ENCODE measurements at places on chromosomes 3 and 15.

DNA sequence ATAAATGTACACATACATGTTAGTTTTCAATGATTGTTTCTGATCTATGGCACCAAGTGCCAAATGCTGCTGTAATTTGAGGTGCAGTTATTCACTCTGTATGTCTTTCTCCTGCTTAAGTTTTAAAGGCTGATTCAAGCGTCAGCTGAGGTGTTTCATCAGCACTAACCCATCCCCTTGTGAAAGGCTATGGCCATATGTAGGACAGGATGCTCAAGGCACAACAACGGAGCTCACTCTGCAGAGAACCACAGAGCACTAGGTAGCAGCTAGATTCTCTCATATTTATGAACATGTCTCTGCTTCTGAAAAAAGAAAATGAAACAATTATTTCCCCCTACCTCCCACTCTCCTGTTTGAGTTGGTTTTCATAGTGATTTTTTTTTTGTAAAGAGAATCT is 340.0 kb upstream of the TMCO5A start:
- no peak for DNase-seq

- DNase-seq: no peak
Observed at GRCh38 chr3:178350763-178351162, 185.5 kb upstream of the KCNMB2 start.

DNA sequence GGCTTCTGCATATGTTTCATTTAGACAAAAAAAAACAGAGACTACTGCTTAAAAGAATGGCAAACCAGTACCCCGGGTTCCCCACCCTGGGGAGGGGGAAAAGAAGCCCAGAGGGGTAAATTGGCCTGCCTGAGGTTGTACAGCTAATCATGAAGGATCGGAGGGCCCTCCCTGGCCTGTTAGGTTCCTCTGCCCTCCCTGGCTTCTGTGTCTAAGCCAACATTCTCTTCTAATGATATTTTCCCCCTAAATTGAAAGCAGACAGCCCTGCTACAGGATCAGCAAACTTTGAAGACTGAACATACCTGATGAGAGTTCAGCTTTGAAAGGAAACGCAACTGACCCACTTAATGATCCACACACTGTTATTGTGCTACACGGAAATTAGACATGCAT is 2.5 kb downstream of the ARHGAP31 start:
- DNase-seq: no peak

GRCh38 chr3:123841476-123842238 is 42.5 kb downstream of the MYLK start:
- DNase-seq: no peak

DNA sequence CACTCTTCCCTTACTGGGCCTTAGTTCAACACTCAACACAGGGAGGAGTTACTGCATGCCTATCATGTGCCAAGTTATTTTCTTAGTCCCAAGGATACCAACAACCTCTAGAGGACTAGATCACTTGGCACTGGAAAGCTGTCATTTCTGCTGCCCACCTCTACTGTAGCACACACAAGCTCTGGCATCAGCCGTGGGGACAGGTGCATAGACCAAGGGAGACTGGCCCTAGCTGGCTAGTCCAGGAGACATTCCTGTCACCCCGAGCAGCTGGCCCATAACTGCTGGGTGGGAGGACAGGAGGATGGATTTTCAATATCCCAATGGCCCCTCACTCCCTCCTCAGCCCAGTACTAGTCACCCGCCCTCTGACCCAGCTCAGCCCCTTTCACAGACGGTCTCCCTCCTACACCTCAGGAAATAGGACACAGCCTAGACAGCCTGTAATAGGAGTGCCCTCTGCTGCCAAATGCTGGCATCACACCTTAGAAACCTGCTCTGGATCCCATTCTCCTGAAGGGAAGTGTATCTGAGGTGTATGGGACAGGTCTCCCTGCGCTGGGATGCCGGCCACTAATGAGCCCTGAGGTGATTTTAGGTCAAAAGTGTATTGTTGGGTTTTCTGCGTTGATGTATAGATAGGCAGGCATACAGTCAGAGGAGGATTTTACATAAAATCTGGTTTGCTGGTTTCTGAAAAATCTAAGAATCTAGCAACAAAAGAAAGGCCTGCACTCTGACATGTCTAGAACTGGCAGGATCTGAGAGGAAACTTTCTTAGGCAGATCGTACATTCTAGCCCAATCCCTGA is 3.4 kb upstream of the DZIP1L start:
- DNase-seq: peak; percentile 71

DNA sequence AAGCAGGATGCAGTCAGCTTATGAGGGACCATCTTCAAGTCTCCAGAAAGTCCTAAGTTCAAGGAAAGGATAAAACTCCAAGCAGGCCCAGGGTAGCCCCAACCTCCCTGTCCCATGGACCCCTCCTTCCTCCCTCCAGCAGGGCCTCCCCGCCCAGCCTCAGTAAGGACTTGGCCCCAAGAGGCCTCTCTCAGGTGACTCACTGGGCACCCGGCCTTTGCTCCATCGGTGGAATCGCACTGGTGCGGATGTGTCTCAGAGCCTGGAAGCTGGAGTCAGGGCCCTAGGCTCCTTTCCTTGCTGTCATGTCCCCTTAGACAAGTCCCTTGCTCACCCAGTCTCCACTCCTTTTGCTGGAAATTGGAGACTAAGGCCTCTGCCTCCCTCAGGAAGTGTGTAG is 114.4 kb upstream of the RNF7 start:
- DNase-seq: no peak

DNA sequence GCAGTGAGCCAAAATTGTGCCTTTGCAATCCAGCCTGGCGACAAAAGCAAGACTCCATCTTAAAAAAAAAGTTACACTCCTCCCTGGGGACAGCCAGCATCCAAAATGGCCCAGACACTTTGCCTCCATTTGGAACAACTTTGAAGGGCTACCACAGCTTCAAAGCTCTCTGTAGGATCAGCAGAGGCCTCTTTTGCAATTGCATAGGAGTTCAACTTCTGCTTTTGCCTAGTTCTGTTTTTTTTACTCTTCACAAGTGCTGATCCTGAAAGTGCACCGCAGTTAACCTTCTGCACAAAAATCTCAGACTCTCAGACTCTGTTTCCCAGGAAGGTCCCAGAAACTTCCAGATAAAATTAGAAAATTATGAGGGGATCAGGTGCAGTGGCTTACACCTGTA is 25.2 kb upstream of the SLC4A7 start:
- DNase-seq: peak; percentile 83

- no peak for DNase-seq
Observed at GRCh38 chr3:39327053-39327745, 2.3 kb upstream of the CCR8 start.

- peak; percentile 21 for DNase-seq
Observed at GRCh38 chr3:194664857-194665256, 7.1 kb downstream of the LSG1 start.

Measured in suppressor macrophage treated with lipopolysaccharide for 1 hour (primary cell).